ENCODE measurements at places on chromosomes 11 and 22.

DNA sequence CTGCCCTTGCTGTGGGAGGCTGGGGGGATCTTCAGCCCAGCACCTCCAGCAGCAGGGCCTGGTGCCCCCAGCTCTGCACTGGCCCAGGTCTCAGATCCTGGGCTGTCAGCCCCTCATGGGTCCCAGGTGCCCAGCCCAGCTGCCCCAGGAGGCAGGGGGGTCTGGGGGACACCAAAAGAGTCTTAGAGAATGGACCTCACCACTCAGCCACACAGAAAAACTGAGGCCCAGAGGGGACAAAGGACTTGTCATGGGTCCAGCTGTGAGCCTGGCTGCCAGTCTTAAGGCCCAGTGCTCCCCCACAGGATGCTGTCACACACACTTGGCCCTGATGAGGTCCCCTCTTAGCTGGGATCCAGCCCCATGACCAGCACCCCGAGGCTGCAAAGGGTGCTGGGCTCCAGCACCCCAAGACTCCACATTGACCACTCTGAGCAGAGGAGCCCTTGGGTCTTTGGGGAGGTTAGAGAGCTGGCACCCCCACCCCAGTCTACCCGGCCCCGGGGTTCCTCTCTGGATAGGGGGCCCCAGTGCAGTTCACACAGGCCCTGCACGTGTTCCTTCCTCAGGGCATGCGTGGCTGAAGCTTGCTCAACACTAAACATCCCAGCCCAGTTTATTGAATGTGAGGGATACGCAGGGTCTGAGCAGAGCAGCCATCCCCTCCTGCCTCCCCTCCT lies 54.4 kb downstream of the IGLL5 start:
- DNase-seq, result no peak

DNA sequence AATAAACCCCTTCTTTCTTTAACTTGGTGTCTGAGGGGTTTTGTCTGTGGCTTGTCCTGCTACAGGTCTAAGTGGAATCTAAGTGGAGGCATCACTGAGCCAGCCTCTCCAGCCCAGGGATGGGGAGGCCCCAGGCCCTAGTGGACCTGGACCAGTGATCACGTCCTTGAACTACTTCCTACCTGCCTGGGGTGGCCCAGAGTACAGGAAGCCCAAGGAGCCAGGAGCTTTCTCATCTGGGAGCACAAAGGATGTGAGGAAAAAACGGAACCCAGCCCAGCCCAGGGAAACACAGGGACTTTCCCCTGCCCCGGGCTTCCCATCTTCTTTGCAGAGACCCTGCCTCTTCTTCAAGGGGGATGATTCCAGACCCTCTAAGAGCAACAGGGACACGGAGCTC lies 3.5 kb upstream of the CD5 start:
- DNase-seq, result no peak

DNA sequence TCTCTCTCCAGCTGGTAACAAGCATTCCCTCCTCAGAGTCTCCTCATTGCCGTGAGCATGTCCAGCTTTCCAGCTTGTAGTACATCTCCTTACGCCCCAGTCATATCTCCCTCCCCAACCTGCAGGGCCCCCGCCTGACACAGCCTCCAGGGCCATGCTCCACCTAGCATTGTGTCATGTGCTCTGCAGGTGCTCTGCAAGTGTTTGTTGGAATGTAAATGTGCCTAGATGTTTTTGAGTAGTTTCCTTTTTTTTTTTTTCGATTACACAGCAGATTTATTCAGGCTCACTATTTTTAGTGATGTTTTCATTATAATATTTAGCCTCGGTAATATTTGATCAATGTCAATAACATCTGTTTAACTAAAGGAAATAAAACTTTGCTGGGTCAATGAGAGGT lies 82.5 kb downstream of the NCAM1 start:
- DNase-seq, result no peak

DNA sequence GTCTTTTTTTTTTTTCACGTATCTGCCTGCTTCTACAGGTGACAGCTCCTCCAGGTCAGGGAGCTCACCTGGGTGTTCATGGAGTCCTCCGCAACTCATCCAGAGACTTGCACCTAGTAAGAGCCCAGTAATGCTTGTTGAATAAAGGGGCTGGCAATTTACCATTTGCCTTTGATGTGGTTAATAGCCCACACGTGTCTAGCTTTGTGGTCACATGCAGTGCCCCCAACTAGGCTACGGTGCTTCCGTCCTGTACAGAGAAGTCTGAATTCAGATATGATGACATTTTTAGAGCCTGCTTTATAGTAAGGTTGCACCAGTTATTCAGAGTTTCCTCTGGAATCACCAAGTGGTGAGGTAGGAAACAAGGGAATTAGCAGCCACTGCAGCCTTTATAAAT lies 199.4 kb upstream of the MTMR2 start:
- DNase-seq, result no peak

DNA sequence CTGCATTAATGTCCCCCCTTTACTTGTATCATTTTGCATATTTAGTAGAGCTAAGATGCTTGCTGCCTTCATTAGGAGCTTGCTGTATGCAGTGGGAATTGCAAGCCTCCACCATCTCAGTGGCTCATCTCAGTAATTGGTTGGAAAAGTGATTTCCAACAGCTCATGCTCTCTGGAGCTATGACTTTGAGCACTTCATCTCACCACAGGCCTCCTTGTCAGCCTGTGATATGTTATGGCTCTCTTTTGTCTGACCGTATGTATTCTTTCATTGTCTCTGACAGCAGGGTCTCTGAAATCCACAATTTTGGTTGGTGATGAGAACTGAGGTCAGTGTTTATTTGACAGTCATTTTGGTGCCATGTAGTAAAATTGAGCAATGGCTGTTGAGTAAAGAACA lies 345.1 kb downstream of the FAT3 start:
- DNase-seq, result no peak

DNA sequence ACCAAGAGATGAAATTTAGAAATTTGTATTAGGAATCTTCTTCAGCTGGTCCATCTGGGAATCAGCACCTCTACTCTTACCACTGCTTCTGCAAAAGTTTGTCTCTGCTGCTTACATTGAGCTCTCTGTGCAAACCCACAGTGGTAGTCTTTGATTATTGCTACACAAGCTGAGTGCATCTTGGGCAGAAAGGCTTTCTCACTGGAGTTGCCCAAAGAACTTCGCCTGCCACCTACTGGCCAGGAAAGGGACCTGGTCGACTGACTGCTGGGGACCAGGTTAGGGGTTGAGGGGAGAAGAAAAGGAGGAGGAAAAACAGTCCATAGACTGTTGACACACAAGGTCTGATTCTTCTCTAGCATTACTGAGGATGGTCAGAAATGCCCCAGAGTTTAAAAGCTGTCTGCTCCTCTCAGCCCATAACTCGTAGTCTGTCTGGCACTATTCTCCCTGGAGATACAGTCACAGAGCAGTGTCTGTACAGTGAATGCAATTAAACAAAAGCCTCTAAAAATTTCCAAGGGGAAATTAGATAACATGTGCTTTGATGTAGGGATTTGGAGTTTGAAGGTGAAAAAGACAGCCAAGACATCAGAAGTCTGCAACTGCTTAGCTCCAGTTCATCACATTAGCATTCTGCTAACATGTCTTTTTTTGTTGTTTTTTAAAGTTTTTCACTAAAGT lies 215.0 kb upstream of the CTSC start:
- DNase-seq, result peak; percentile 10

- no peak for DNase-seq
Observed at GRCh38 chr22:32075997-32076760, 33.1 kb downstream of the SLC5A1 start.

DNA sequence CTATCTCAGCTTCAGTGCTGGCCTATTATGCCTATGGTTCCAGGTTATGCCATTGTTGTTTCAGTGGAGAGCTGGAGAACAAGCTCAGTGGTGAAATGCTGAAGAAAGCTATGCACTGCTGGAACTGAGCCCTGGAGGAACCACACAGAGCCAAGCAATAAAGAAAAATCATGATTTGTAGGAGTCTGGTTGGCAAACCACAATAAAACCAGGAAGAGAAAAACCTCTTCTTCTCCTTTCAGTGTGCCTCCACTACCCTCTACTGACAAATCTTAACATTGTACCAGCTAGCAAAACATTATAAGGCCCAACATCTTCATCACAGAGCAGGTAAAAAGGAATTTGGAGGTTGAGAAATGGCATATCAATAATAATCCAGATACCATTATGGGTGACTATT lies 5.3 kb downstream of the OR51F2 start:
- no peak for DNase-seq

DNA sequence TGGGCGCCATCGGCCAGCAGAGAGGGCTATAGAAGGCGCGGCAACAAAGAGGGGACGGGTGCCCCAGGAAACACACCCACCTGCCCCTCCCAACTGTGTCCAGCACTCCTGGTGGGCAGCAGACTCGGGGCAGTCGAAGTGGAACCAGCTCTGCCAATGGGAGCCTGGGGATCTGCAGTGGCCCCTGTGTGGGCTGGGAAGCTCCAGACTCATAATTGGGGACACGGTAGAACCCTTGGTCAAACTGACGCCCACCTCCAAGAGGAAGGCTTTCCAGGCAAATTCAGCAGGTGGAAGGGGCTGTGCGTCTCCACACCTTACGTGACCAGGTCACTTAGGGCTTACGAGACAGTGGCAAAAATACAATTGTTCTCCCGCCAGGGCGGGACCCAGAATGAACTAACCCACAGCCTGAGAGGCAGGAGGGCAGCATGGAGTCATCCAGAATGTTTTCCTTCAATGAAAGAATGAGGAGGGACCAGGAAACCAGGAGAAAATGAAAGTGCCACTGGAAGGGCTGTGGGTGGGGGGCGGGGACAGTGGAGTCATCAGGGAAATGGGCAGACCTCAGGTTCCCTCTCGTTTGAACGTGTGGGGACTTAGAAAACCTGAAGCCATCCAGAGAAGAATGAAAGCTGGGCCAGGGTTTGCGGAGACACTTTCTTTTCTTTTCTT lies 53.2 kb upstream of the SHANK2 start:
- no peak for DNase-seq

GRCh38 chr11:104700609-104701008 lies 197.7 kb downstream of the CASP12 start:
- no peak for DNase-seq

GRCh38 chr22:20579273-20580120 lies 72.1 kb downstream of the MED15 start:
- no peak for DNase-seq

DNA sequence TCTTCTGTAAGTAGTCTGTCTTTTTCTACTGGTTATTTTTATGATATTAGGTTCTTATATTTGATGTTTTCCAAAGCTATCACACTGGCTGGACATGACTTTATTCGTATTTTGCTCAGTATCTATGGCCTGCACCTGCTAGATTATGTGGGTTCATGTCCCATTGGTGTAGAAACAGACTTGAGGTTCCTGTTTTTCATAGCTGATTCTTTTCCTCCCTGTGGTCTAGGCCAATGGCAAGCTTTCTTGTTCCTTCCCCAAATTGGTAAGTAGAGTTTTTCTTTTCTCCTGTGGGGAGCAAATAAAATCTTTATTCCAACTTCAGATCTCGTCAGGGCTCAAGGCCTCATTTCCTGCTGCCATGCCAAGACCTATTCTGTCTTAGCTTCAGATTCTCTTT lies 30.2 kb upstream of the SWAP70 start:
- no peak for DNase-seq

GRCh38 chr22:50584106-50585096 lies 1.8 kb upstream of the CHKB start:
- DNase-seq, result no peak

DNA sequence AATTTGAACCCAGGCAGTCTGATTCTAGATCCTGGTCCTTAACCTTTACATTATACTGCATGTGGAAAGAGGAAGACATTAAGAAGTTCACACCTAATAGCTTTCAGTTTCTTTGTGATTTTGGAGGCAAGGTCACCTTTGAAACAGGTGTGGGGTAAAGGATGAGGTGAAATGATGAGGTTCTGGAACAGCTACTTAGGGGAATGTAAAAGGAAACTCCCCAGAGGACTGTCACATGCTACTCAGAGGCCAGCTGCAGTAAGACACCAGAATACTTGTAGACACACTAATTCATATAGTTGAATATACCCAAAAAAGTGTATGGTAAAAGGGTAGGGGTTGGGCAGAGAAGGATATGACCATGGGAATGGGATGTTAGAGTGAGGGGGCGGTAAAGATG lies 5.4 kb downstream of the APIP start:
- DNase-seq, result no peak

DNA sequence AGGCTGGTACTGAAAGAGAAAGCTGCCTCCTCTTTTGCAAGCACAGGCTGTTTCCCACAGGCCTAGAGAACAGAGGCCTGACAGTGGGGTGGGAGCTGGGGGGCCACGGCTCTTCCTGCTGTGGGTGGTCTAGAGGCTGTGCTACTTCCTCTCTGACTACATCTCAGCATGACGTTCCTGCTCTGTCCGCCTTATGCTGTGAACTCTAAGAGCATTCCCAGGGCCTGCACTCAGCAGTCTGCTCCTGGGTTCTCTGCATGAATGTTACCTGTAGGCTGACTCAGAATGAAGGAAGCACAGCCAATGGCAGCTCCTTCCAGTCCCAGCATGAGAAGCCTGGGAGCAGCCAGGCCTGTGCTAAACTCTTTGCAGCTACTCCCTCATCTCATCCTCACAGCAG lies 534.3 kb downstream of the NTM start:
- DNase-seq, result no peak

- no peak for DNase-seq
Observed at GRCh38 chr11:110000031-110000502, 93.1 kb upstream of the ZC3H12C start.

- peak; percentile 48 for DNase-seq
Observed at GRCh38 chr11:102109896-102110760, at the start of gene YAP1. Gene YAP1, plus strand, starts transcription at chr11:102110447. Its CDS starts 402 bp downstream, at chr11:102110849.

DNA sequence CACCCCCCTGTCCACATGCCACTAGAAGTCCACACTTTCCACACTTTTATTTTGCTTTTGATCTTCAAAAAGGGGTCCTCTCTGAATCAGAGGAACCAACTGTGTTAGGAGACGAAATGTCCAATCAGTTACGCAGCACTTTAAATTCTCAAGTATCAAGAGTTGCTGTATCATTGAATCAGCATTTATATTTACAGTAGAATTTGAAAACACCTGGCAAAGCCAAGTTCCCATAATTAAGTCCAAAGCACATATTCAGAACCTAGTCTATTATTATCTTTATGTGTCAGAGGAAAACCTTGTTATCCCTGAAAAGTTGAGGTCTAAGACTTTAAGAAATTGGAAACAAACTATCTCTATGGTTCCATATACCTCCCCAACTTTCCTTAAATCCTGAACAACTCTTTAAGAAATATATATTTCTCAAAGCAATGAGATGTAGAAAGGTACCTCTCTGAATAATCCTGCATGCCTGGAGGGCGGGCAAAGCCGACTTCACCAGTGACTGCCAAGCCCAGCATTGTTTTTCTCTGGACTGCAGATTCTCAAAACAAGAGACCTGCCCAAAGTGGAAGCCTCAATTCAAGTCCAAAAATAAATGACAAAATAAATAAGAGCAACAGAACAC lies 75.9 kb upstream of the ARFGAP3 start:
- DNase-seq, result no peak

DNA sequence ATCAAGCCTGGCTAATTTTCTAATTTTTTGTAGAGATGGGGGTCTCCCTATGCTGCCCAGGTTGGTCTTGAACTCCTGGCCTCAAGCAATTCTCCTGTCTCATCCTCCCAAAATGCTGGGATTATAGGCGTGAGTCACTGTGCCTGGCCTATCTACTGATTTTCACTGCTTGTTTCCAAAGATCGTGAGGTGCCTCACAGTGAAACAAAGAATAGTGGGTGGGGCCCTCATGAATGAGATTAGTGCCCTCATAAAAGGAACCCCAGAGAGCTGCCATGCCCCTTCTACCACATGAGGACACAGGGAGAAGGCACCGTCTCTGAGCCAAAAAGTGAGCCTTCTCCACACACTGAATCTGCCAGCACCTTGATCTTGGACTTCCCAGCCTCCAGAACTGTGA lies 23.5 kb downstream of the TMEM184B start:
- no peak for DNase-seq

Measured in stimulated activated CD4-positive, alpha-beta T cell treated with anti-CD3 and anti-CD28 coated beads, TNF-alpha, amount 100 ng/mL, for 4 hours (primary cell).